ENCODE measurements at places on chromosomes 2 and 18.

- no peak for DNase-seq
Measured at GRCh38 chr2:201974171-201975100, 59.2 kb upstream of the FZD7 start.

DNA sequence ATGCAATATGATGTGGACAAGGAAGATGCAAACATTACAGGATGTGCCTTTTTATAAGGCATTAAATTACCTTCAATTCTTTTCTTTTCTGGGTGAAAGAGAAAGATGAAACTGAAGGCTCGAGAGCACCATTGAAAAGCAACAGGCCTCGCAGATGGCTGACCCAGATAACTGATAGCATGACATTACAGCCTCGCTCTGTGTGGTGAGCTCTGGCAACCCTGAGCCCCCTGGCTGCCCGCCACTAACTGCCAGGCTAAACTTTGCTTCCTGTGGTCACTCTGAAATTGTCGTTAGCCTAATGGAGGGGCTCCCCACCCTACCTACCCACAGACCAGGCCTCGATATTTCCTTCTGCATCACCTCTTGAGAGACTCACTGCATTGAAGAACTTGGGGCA is 516.8 kb upstream of the FANCL start:
- no peak for DNase-seq

DNA sequence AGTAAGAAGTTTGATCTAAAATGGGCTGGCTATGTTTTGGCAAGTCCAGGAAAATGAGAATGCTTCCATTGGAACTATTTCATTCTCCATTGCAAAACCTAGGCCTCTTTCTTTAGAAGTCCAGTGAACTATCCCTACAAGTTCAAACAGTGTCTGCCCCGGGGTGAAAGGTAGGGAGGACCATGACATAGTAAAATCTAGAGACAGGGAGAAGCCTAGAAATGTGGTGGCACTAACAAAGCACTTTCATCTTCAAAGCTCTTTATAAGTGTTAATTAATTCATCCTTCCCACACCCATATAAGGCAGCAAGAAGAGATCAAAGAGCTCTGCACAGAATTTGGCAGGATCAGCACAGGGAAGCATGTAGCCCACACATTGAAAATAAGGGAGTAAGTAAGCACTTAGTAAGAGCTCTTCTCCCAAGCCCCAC is 214.5 kb downstream of the IRS1 start:
- DNase-seq = no peak

- no peak for DNase-seq
Measured at GRCh38 chr2:108240966-108241365, 1.2 kb downstream of the SULT1C3 start.

DNA sequence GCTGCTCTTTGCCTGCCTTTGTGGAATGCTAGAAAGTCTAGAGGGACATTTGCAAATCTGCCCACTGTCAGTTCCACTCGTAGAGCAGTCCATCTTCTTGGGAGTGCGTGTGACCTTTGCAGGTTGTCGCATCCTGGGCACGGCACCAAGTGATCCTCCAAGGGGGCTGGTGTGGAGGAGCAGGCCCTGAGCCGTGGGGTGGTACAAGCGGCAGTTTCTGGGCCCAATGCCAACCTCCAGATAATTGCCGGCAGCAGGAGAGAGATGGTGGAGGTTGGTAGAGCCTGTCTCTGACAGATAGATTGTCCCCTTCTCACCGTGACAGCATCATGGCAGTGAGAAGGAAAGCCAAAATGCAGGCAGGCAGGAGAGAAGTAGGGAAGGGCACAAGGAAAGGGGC is 150.7 kb upstream of the SLC14A2 start:
- DNase-seq = no peak

GRCh38 chr2:70816726-70817125 is 3.7 kb downstream of the CLEC4F start:
- no peak for DNase-seq

Measured in stimulated activated CD4-positive, alpha-beta T cell treated with anti-CD3 and anti-CD28 coated beads, TNF-alpha, amount 100 ng/mL, for 1 hour (primary cell).